H7 (cell line): ENCODE measurements at places on chromosomes 4 and X. TPM values are rescaled to one million over a fixed set of nuclear protein-coding genes. Genes with fewer than 3 reads are reported as not detected.

GRCh38 chr4:187090401-187090800, 366.7 kb upstream of the FAT1 start:
- DNase-seq = no peak

DNA sequence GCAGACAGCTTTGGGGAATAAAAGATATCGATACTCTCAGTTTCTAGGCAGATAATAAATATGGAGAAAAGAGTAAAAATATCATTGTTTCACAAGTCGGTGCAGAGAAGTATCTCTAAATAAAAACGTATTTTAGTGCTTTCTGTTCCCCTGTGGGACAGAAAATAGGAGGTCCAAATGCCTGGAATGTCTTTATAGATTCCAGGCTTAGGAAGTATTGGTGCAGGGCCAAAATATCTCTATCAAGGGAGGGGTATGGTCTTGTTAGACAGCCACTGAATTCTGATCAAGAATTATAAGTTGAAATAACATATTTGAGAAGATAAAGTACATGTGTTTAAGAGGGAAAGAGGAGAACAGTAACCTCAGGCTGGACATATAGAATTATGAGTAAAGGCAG, 596.4 kb downstream of the PCDH18 start:
- DNase-seq = no peak

DNA sequence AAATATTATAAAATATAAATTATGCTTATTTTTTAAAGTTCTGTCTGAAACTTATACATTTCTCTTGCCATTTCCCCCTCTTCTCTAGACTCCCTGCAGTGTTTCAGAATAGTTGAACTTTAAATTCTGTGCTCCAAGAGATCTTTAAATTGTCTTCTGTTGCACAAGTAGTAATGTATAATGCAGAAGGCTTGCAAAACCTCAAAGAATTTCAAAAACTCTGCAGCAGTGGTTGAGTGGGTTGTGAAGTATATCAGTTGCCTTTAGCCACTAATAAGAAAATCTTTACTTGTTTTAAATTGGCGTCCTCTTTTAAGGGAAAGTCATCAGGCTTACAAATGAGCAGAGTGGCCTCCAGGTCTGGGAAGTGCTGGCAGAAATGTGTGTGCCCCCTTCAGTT, 1153.3 kb upstream of the PABPC4L start:
- no peak for DNase-seq

GRCh38 chr4:93182722-93183121, 645.8 kb upstream of the ATOH1 start:
- no peak for DNase-seq

GRCh38 chr4:55382488-55383003, 13.2 kb upstream of the TMEM165 start:
- no peak for DNase-seq

DNA sequence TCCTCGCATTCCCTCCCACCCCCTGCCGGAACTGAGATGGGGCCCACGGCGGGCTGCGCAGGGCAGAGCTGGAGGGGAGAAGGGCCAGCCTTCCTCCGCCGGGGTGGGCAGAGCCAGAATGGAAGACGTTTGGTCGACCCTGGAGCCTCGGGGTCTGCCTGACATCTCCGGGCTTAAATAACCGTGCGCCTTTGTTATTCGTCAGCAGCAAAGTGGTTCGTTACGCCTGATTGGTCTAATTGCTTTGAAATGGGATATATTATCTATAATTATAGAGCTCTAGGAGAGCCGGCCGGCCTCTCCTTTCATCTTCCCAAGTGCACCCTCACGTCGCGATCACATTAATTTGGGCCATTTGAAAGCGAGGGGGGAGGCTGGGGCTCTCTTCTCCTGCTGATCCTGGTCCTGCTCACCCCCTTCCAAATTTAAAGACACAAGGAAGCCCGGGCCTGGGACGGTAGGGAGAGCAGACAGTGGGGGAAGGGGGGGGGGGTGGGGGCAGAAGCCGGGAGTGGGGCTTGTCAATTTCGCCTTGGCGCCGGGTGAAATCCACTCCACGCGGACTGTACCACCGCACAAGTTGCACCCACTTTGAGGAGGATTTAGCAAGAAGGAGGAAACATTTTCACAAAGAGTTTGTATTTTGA, 4.7 kb upstream of the MSX1 start:
- peak; percentile 70 for DNase-seq

The PALLD gene
- total RNA-seq = 9.0 and 10.3 TPM in 2 replicates

The SOWAHB gene
- total RNA-seq = 0.10 and 0.41 TPM in 2 replicates

GRCh38 chr4:5884796-5885195, 8.1 kb downstream of the CRMP1 start:
- no peak for DNase-seq

The CXCL1 gene
- total RNA-seq = not detected in 2 replicates

The CTAG2 gene
- not detected in 2 replicates for total RNA-seq
